ENCODE measurements at places on chromosomes 16 and 17.

DNA sequence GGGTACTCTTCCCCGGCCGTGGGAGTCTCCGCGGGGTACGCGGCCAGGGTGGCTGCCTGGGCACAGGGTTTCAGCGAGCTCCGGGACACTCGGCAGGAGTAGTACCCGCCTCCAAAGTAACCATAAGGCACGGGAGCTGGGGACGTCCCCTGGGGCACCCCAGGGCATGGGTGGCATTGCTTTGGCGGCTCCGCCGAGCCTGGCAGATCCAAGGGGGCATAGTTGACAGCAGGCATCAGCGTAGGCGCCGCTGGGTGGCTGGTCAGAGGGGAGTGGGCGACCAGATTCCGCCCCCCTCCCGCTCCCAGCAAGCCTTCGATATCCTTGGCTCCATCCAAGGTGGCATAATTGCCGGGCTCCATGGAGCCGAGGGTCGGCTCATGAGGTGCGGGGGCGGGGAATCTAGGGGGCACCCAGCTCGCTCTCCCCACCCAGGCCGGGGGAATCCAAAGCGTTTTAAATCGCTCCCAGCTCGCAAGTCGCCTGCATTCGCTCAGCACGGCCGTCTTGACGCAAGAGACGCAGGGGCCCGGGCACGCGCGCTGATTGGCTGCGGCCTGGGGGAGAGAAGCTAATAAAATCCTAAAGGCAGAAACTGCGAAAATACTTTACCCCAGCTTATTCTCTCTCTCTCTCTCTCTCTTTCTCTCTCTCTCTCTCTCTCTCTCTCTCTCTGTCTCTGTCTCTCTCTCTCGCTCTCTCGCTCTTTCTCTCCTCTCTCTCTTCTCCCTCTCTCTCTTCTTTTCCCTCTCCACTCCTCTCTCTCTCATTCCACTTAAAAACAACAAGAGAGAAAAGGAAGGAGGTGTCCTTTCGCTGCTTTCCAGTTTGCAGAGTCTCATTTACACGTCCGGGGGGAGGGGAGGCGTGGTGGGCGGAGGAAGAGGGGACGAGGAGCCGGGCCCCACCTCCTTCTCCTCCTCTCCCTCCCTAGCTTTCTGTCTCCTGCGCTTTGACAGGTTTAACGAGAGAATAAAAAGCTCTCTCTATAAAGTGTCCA lies at the start of gene HOXB13:
Gene HOXB13, minus strand, starts transcription at position 519 of the 1,000 bp plus-strand sequence. Its CDS starts 157 bp downstream, at position 362.
- DNase-seq, result no peak

DNA sequence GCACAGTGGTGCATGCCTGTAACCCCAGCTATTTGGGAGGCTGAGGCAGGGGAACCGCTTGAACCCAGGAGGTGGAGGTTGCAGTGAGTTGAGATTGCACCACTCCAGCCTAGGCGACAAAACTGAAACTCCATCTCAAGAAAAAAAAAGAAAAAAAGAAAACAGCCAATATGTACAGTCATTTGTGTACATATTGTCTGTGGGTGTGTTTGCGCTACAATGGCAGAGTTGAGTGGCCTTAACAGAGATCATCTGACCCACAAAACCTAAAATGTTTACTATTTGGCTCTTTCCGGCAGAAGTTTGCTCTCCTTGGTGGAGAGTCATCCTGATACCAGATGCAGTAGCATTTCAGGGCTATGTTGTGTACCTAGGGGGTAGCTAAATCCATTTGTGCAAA lies 57.9 kb downstream of the ARSG start:
- DNase-seq, result peak; percentile 69

DNA sequence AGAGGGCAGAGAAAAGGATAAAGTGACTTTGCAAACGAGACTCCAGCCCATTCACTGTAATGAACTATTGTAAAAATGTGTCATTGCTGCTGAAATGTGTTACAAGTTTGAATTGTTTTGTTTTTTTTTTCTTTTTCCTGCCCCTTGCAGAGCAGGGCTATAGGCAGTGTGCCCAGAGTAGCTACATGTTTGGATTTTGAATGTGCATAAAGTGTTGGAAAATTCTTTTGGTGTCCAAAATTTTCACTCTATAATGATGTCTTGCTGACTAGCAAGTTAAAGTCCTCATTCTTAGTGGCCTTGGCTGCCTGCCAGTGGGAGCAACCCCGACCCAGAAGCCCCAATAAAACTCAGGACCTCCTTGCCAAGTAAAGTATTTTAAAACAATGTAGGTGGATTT lies 66.5 kb downstream of the IGF2BP1 start:
- no peak for DNase-seq

DNA sequence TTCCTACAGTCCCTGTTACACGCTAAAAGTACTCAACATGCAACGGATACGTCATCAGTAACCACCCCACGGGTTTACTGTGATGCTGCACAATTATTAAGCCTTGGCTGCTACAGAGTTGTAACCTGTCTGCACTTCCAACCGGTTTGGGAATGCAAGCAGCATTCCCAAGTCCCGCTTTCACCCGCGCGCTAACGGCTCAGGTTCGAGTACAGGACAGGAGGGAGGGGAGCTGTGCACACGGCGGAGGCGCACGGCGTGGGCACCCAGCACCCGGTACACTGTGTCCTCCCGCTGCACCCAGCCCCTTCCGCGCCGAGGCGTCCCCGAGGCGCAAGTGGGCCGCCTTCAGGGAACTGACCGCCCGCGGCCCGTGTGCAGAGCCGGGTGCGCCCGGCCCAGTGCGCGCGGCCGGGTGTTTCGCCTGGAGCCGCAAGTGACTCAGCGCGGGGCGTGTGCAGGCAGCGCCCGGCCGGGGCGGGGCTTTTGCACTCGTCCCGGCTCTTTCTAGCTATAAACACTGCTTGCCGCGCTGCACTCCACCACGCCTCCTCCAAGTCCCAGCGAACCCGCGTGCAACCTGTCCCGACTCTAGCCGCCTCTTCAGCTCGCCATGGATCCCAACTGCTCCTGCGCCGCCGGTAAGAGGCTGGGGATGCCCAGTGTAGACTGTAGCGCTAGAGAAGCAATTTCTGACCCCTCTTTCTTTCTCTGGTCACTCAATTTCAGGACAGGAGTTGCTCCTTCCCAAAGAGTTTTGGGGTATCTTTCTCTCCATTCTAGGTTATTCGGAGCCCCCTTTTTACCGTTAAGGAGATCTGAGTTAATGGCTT lies at the start of gene MT2A:
Gene MT2A, plus strand, starts transcription at position 542 of the 833 bp plus-strand sequence. Its CDS starts 72 bp downstream, at position 614.
- peak; percentile 74 for DNase-seq

- DNase-seq, result peak; percentile 64
Observed at GRCh38 chr17:28741358-28742349, 2.2 kb upstream of the TRAF4 start.

DNA sequence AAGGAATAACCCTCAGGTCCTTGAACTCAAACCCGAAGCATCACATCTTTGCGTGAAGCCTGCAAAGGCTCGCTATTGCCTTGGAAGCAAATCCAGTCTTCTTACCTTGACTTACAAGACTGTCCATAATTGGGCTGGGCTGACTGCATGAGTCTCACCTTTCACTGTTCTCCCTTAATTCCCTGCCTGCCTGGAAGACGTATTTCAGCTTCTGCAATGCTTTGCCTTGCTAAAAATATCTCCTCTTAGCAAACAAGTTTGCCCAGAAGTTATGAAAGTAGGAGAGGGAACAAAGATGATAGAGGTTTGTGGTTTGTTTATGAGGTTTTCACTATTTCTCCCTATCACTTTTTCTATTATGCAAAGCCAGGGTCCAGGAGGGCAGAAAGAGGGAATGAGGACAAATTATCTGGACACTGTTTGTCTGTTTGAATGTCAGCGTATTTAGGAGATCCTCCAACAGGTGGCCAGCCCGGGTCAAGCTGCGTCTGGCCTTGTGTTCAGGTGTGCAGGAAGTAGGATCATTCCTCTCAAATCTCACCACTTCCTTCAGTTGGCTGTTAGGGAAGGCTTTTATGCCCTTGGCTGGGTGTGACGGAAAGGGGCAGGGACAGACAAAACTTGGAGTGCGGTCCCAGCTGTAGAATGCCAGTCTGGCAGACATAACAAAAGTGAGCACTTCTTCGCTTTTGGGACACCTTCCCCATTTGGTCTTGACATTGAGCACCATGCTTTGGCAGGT lies 488.9 kb downstream of the CDH13 start:
- DNase-seq, result no peak

- DNase-seq, result no peak
Observed at GRCh38 chr16:67030221-67030962, 1.4 kb downstream of the CBFB start.

- no peak for DNase-seq
Observed at GRCh38 chr17:77203436-77203835, 62.7 kb downstream of the SEC14L1 start.

All from GM12864 (cell line).